ENCODE measurements at places on chromosomes 16 and 17.

- DNase-seq: no peak
Measured at GRCh38 chr17:75313941-75314551, 24.8 kb upstream of the SLC25A19 start.

- DNase-seq: no peak
Measured at GRCh38 chr17:48577330-48577945, 712 bp downstream of the HOXB4 start.

DNA sequence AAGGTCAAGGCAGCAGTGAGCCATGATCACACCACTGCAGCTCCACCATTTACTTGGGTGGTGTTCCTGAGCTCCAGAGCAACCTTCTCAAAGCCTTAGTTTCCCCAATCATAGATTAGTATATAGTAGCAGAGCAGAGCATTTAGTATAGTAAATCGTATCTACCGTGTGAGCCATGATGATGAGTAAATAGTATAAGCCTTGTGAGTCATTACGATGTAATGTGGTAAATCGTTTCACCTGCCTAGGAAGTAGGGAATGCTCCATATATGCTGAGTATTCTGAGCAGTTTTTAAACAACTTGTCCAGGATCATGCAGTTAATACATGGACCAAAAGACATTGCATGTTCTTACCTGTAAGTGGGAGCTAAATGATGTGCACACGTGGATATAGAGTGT is 66.4 kb downstream of the SCNN1B start:
- DNase-seq: no peak

DNA sequence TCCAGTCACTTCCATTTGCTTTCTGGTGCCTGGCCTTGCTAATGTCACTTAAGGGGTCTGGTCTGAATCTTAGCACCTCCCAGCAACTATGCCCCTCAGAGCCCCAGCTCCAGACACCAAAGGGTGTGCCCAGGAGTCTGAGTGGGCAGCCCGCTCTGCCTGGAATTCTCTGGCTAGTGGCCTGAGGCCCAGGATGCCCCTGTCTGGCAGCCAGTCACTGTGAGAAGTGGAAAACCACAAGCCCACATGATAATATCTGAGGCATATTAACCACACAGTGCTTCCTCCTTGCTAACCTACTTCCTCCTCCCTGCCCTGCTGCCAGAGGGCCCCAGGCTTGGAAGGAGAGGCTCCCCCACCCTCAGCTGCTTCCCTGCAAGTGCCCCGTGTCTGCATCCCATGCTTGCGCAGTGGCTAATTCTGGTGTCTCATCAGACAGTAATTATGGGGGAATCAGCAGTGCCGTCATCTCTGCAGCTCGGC is 14.0 kb downstream of the SRCIN1 start:
- peak; percentile 56 for DNase-seq

- no peak for DNase-seq
Measured at GRCh38 chr16:84027625-84028024, 15.0 kb downstream of the SLC38A8 start.

DNA sequence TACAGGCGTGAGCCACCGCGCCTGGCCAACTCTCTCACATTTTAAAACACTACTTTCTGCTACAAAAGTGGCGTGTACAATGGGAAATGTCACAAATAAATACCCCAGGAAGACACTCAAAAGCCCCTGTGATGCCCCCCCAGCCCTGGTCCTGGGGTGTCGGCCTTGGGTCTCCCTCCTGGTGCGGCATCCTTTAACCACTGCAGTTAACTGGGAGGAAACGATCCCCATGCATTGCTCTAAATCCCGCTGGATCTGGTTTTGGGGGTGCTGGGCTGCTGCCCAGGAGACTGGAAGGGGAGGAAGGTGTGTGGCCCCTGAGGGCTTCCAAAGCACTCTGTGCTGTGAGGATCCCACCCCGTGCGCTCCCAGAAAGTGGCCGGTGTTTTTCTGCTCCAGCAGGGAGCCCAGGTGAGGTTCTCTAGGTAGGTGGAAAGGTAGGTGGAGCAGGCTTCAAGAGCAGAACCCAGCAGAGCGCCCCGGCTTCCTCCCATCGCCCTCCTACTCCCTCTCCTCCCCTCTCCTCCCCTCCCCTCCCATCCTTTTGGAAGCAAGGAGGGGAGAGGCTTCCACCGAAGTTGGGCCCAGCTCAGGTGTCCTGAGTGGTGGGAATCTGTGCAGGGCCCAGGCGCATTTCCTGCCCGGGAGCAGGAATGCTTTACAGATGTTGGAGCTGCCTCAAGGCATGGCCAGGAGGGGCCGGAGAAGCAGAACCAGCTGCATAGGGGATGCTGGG is 363.3 kb downstream of the SEC14L1 start:
- DNase-seq: no peak

DNA sequence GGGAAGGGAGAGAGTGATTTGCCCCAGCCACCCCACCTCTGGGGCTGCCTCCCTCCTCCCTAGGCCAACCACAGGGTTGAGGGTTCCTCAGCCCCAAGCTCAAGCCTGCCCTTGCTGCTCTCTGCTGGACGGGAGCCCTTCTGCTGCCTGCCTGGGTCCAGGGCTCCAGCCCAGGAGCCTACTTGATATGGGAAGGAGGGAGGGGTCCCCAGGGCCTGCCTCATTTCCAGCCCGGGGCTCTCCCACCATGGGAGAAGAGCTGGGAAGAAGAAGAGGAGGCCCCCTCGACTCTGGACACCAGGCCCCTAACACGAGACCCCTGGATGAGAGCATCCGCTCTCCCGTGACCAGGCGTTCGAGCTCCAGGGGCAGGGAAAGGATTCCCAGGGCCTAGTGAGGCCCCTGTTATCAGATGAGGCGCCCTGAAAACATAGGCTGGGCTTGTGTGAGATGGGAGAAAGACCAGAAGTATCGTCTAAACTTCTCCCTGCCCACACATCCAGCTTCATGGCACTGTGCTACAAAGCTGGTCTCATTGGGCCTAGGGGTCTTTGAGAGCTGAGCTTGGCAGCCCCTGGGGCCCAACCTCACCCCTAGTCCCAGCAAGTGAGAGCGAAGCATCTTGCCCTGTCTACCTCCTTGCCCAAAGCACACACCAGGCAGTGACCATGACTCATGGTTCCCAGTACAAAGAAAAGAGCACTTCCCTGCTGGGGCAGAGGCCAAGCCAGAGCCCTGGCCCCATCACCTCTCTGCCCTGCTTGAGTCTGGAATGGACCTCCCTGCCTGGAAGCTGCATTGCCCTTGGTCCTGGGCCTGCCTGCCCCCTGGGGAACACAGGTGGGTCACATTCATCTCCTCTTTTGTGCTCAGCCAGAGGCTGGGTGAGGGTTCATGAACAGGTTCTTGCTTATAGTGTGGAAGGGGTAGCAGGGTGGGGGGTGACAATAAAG is 987 bp downstream of the SLC16A5 start:
- no peak for DNase-seq

- DNase-seq: no peak
Measured at GRCh38 chr16:25009822-25010221, 5.3 kb downstream of the ARHGAP17 start.

DNA sequence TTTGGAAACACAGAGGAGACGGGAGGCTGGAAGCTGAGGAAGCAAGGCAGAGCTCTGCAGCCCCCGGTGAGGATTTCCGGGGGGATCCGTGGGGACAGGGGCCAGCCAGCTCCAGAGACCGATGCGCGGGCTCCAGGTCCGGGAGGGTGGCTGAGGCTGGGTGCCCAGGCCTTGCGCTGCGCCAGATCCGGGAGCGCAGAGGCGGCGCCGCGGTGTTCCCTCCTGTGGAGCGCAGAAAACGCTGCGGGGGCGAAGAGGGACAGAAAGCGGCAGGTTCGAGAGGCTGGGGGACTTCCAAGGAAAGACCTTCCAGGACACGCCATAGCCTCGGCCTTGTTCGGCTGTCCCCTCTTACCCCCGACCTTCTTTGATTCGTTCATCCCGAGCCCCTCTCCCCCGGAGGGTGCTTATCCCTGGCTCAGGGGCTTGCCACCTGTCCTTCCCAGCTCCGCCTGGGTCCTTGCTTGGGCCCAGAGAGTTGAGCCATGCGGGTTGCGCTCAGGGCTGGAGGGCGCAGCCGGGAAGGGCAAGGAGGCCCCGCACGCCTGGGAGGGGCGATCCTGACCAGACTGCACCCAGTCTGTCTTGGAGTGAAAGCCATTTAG is 697 bp upstream of the SHISA9 start:
- no peak for DNase-seq

DNA sequence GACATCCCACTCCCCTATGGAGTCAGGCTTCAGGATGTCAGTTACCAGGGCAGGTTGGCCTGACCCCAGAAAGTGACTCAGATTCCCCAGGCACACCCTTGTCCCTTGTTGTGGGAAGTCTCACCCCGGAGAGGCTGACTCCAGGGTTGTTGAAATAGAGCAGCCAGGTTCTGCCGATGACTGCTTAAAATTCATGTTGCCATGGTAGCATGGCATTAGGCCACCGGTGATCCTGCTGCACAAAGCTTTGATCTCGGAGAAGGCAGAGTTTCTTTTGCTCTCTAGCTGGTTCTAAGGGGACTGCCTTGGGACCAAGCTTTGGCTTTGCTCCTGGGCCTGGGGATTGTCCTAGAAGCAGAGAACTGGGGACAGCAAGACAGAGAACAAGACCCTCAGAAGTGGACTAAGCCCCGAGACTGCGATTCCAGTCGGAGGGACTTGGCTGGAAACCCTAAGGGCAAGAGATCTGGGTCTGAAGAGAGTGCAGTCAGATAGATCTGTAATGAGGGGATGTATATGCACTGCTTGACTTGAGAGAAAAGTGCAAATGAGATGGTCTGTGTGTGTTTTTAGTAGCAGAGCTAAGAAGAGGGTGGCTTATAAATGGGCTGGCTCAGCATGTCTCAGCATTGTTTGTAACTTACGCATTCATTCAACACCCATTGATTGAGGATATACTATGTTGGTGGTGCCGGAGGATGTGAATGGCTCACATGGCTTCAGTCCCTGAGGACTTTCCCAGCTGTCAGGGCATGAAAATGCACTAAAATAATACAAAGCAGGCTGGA is 106.9 kb downstream of the RGS9 start:
- no peak for DNase-seq

GRCh38 chr17:74757502-74757901 is 9.1 kb downstream of the NHERF1 start:
- no peak for DNase-seq

GRCh38 chr17:69058165-69058564 is 2.6 kb downstream of the ABCA9 start:
- no peak for DNase-seq

GRCh38 chr16:21708533-21709115 is 44.9 kb downstream of the OTOA start:
- peak; percentile 86 for DNase-seq

- DNase-seq: no peak
Measured at GRCh38 chr17:41537614-41537954, 9.5 kb upstream of the KRT19 start.

DNA sequence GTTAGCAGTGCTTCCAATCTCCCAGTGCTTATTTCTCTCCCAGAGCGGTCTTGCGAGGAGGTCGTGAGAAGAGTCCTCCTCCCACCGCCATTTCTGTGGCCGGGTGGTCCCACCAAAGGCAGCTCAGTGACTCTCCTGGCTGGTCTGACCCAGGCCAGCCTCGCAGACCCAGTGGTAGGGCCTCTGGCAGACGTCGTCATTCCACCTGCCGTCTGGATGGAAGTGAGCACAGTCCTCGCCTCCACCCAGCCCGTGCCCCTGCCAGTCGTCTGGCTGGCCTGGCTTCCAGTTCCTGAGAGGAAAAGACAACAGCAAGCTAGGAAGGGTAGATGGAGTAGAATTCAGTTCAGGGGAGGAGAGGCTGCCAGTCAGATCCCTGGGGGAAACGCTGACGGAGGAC is 5.1 kb downstream of the CLEC10A start:
- DNase-seq: no peak

DNA sequence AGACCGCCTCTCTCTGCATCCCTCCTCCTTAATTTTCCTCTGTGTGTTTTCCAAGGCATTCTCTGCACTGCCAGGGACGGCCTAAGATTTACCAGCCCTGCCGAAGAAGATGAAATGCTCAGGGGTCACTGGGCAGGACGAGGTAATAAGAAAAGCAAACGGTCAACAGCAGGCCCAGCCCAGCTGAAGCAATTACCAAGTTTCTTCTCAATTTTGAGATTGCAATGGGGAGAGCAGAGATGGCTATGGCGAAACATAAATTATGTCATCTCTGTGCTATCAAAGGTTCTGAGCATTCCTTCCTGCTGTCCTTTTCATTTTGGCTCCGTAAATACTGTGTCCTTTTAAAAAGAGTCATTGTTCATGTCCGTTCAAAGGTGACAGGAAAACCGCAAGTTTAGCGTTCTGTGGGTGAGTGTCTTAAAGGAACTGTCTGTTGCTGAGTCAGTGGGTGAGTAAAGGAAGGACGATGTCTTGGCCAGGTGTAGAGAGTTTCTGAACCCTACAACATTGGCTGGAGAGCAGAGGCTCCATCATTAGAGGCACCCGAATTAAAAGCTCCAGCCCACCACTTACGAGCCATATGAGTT is 753.9 kb upstream of the EEF2KMT start:
- DNase-seq: no peak
